Renal cortical epithelial cell (primary cell): ENCODE measurements at places on chromosomes 1 and 21. TPM values are rescaled to one million over a fixed set of nuclear protein-coding genes. Genes with fewer than 3 reads are reported as not detected.

POLR3GL gene
- 8.9 and 12.4 TPM in 2 replicates for total RNA-seq

PDZK1 gene
- total RNA-seq: 34.4 and 229 TPM in 2 replicates

AIM2 gene
- not detected in 2 replicates for total RNA-seq

FAM72C gene
- 0.15 and 1.6 TPM in 2 replicates for total RNA-seq

CFHR4 gene
- not detected in 2 replicates for total RNA-seq

FBXO2 gene
- total RNA-seq: 11.1 and 17.2 TPM in 2 replicates

ERRFI1 gene
- total RNA-seq: 38.3 and 47.8 TPM in 2 replicates

KLHDC7A gene
- 5.2 and 28.3 TPM in 2 replicates for total RNA-seq

GRCh38 chr21:34352556-34352955 lies 11.2 kb upstream of the KCNE2 start:
- DNase-seq: no peak

- DNase-seq: no peak
These were observed 91.5 kb downstream of the ARHGEF10L start for GRCh38 chr1:17630986-17631385.

- no peak for DNase-seq
These were observed 46.5 kb downstream of the TRAPPC10 start for GRCh38 chr21:44058652-44058964.

DNA sequence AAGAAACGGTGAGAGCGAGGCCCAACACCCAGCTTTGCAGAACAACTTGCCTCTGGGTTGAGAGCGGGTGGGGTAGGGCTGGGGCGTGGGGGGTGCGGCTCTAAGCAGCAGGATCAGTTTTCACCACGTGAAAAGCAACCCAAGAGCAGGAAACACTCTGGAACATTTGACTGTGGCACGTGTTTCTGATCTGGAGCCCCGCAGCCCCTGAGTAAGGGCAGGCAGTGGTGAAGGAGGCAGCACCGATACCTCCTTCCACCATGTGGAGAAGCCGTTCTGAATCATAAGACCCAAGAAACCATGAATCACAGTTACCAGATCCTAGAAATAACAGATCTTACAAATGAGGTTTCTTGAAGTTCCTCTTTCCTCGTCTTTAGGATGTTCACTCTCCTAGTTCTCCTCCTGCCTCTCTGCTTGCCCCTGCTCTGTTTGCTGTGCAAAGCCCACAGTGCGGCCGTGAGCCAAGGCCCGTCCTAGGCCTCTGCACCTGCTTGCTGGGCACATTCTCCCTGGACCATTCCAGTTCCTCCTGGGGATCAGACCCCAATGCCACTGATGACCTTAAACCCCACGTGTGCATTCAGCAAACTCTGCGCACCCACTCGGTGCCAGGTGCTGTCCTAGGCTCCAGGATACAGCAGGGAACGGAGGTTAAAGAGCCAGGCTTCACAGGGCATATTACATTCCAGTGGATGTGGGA lies 31.9 kb downstream of the SLC1A7 start:
- DNase-seq: peak; percentile 36

- no peak for DNase-seq
These were observed 2.7 kb upstream of the RBM15 start for GRCh38 chr1:110336300-110337039.

- no peak for DNase-seq
These were observed 6.8 kb upstream of the PPP1R15B start for GRCh38 chr1:204418174-204419063.

GRCh38 chr1:165849353-165850133 lies 22.1 kb downstream of the UCK2 start:
- DNase-seq: no peak

DNA sequence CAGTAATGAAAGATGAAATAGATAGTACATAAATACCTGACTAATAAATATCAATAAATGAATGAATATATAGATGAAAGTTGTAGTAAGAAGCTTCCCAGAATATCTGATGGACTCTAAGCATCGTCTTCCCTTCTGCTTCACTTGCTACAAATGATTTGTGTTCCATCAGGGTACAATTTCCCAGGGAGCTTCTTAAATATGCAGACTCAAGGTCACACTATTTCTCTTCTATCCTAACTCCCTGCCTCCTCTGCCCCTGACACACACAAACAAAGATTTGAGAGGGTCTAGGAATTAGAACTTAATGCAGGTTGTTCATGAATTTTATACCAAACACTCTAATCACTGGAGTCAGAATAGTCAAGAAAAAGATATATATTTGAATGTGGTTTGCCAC lies 415.9 kb upstream of the TMPRSS15 start:
- DNase-seq: no peak

GRCh38 chr1:212089560-212090163 lies 54.1 kb downstream of the DTL start:
- DNase-seq: no peak

DNA sequence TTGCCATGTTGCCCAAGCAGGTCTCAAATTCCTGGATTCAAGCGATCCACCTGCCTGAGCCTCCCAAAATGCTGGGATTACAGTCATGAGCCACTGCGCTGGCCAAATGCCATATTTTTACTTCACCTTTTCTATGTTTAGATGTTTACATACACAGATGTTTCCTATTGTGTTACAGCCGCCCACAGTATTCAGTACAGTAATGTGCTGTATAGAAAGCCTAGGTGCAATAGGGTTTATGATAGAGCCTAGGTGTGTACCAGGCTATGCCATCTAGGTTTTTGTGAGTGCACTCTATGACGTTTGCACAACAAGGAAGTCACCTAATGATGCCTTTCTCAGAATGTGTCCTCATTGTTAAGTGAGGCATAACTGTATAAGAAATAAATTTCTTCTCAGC lies 153.4 kb downstream of the CHRM3 start:
- DNase-seq: no peak

DNA sequence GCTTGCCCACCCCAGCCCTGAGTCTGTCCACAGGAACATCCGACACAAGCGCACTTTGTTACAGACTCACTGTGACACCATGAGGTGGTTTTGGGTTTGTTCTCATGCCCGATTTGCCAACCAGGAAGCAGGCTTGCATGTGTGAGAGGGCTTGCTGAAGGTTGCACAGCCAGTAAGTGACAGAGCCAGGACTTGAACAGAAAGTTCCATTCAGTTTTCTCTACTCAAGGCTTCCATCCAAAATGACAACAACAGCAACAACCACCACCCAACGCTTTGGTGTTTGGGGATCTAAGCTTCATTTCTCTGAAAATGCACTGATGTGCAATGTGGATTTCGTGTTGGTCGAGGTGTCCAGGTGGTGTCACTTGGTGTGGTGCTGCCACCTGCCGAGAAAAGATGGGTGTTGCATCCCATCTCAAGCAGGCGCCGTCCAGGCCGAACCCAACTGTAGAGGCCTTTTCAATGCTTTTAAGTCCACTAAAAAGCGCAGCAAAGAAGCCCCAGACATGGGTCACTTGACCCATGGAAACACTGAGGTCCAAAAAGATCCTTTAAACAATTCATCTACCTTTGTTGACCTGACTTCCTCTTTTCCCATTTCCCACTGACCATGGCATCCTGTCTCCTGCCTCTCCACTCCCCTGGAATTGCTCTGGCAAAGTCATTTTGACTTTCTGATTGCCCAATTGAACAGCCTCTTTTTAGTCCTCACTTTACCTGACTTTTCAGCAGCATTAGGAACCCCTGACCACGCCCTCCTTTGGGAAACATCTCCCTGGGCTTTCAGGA lies 12.2 kb downstream of the CITED4 start:
- DNase-seq: peak; percentile 45

DNA sequence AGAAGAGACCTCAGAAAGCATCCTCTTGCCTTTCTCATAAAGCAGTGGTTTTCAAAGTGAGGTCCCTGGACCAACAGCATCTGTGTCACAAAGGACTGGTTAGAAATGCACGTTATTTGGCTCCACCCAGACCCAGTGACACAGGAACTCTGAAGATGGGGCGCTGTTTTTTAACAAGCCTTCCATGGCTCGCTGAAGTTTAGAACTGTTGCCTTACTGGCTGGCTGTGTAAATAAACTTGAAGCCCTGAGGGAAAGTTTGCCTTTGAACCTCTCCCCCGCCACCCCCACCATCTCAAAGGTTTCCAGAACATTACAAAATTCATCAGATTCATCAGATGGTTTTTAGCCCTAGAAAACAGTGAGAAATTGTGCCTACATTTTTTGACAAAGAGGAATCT lies 21.8 kb upstream of the IKBKE start:
- DNase-seq: no peak

DNA sequence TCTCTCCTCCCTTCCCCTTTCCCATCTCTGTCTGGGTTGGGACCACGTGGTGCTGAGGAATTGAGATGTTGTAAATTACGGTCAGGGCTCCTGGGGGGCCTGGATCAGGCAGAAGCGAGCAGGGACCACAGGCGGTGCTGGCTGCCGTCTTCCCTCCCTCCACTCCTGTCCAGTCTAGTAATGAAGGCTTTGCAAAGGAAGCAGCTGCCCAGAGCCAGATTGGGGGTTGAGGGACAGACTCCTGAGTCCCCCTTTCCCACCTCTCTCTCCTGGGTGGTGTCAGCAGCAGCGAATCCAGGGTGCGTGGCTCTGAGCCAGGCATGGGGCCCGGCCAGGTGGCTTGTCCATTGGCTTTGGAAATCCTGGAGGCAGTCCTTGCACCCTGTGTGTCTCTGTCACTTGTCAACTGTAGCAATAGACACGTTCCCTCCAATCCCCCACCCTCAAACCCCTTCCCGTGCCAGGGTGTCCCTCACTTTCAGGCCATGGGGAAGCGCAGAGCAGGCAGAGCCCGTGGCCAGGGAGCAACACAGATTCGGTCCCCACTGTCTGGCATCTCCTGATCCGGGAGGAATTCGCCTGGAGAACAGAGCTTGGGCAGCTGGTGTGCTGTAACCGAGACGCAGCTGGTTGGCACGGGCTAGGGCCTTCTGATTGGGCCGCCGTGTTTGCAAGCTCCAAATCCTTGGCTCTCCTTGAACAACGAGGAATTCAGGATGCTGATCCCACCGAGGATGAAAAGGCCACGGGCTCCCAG lies 64.8 kb upstream of the WNT4 start:
- no peak for DNase-seq

- no peak for DNase-seq
These were observed 16.7 kb upstream of the WASF2 start for GRCh38 chr1:27506703-27507102.

DNA sequence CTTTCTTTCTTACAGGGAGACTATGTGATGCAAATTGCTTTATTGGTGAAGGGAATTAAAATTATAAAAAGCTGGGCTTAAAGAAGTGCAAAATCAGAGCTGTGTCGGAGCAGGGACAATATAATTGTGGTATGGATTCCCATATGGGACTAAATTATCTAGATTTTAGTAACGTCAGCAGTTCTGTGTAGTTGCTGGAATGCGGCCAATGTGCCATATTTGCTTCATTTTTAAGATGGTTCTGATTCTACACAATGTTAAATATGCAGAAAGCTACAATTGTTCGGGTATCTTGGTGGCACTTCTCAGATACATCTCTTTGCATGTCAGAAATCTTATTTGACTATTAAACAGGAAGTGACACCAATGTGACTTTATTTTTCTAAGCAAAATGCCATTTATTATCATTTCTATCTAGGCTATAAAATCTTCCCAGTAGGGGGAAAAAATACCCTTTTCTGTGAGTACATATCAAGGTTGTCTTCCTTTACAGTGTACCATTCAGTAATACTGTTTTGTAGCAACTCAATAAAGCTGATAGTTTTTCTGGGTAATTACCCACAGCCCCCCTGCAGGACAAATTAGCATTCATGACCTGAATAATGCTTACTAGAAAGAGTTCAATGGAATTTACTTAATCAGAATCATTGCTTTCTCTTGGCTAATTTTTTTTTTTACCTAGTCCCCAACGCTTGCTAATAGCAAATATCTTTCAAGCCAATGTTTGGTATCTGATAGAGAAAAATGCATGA lies 288.3 kb upstream of the ADGRL2 start:
- peak; percentile 26 for DNase-seq

DNA sequence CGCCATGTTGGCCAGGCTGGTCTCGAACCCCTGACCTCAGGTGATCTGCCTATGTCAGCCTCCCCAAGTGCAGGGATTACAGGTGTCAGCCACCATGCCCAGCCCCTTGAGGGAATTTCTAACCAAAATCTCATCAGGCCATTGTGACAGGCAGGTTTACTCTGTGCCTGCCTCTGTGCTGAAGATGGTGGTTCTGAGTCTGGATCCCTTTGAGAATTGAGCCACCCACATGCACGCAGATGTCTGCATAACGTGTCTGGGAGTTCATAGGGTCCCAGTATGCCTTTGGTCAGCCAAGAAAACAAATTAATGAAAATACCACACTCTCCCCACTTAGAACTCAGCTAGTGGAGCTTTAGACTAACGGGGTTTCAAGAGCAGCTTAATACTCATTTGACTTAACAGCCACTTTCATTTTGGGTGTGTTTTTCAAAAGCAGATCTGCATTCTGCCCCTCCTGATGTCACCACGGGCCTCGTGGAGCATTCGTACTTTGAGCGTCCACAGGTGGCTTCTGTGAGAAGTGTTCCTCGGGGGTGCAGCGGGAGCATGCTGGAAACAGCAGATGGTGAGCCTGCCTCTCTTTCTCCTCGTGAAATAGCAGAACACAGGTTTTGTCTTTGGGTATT lies 45.3 kb downstream of the DIP2A start:
- DNase-seq: no peak

DNA sequence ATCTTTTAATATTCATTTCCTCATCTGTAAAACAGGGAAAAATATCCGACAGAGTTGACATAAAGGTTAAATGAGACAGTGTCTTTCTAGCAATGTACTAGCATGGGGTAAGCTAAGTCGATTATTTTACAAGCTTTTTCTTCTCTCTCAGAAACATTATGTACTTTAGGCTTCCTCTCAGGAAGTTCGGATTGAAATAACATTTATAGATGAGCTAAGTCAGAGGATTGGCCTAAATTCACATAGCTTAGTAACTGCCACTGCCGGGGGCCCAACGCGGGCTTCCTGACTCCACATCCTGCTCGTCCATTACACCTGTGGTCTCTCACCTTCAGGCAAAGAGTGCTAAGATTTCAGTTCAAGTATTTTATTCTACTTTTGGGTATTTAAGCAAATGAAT lies 462.3 kb upstream of the NFIA start:
- DNase-seq: no peak
